ENCODE measurements at places on chromosomes 1 and 21. TPM values are rescaled to one million over a fixed set of nuclear protein-coding genes. Genes with fewer than 3 reads are reported as not detected.

S100A7A gene
- total RNA-seq, result not detected

CLCA1 gene
- total RNA-seq, result not detected

OR6N1 gene
- not detected for total RNA-seq

ASPM gene
- total RNA-seq, result 0.63 TPM

C1orf115 gene
- 61.7 TPM for total RNA-seq

GRCh38 chr1:208029381-208030287 lies 118.7 kb upstream of the CD34 start:
- DNase-seq, result no peak
- H3K27ac ChIP-seq, result no peak overlapping the region
- H3K36me3 ChIP-seq, result peaks cover 10% of the 10 kb centered on the region

GRCh38 chr1:187038784-187039183 lies 210.0 kb downstream of the PLA2G4A start:
- no peak overlapping the region for H3K27ac ChIP-seq
- H3K4me1 ChIP-seq, result no peaks in the 10 kb centered on the region
- H3K36me3 ChIP-seq, result no peaks in the 10 kb centered on the region
- no peaks in the 10 kb centered on the region for H3K27me3 ChIP-seq
- DNase-seq, result no peak

- DNase-seq, result no peak
- no peak overlapping the region for H3K27ac ChIP-seq
- H3K4me3 ChIP-seq, result no peak overlapping the region
- H3K4me1 ChIP-seq, result no peaks in the 10 kb centered on the region
- H3K36me3 ChIP-seq, result no peaks in the 10 kb centered on the region
Measured at GRCh38 chr1:71295350-71295749, 214.5 kb upstream of the ZRANB2 start.

GRCh38 chr1:167922023-167922422 lies 8.1 kb upstream of the ADCY10 start:
- no peaks in the 10 kb centered on the region for H3K36me3 ChIP-seq
- H3K27me3 ChIP-seq, result no peaks in the 10 kb centered on the region
- H3K4me3 ChIP-seq, result no peak overlapping the region
- H3K4me1 ChIP-seq, result no peaks in the 10 kb centered on the region

DNA sequence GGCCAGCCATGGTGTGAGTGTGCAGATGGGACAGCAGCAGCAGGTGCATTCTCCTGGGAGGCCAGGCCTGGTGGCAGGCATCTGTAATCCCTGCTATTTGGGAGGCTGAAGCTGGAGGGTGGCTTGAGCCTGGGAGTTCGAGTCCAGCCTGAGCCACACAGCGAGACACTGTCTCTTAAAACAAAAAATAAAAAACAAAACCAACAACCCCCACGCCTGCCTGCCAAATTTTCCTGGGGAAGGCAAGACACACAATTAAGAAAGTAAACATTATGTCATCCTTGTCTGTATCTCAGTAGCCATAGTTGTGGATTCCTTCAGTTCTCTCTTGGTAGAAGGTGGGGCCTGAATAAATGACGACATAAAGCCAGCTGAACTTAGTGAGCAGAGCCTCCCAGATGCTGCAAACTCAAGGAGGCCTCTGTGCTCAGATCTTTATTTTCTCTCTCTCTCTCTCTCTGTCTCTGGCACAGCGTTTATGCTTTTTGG lies 57.6 kb upstream of the CD34 start:
- no peaks in the 10 kb centered on the region for H3K27me3 ChIP-seq
- H3K4me3 ChIP-seq, result no peak overlapping the region
- peaks cover 10% of the 10 kb centered on the region for H3K4me1 ChIP-seq
- no peak for DNase-seq
- H3K36me3 ChIP-seq, result no peaks in the 10 kb centered on the region

DNA sequence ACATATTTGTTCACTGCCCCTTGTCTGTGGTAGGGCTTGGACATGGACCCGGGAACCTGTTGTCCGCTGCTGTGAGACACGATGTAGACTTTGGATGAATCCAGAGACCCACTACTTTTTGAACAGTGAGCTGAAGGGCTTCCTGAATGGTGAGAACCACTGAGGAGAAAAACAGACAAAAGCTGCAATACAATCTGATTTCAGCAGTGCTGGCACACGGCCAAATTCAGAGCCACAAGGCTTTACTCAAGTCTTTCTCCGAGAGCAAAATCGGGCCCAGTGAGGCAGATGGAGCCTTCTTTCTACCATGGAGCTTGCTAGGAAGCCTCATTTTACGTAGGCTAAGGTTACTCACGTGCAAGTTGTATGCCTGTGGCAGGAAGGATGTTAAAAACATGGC lies 197.6 kb downstream of the SIPA1L2 start:
- H3K36me3 ChIP-seq, result peaks cover 13% of the 10 kb centered on the region
- no peaks in the 10 kb centered on the region for H3K4me1 ChIP-seq
- H3K4me3 ChIP-seq, result no peak overlapping the region
- no peak for DNase-seq

DNA sequence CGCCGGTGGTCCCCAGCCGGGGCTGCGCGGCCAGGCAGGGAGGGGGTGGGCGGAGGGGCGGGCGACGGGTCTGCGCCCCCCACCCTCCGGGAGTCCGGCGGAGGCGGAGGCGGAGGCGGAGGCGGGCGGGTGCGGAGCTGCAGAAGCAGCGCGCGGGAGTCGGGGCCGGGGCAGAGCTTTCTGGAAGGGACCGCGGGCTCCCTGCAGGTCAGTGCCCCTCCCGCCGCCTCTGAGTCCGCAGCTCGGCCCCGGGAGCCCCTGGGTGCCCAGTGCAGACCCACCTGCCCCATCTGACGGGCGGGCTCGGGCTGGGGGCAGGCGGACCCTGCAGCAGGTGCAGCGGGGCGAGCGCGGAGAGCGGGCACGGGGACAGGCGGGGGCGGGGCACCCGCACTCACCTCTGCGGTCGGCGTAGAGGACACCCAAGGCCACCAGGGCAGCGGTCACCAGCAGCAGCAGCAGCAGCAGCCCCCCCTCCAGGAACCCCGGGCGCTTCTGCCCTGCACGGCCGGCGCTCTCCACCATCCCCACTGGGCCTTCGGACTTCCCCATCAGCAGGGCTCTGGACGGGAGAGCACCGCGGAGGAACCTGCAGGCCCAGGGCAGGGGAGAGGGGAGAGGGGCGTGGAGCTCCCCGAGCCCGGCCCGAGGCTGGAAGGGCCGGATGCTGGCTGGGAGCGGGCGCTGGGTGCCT lies 3.7 kb downstream of the MMEL1 start:
- H3K36me3 ChIP-seq, result no peaks in the 10 kb centered on the region
- H3K4me1 ChIP-seq, result no peaks in the 10 kb centered on the region
- no peak overlapping the region for H3K27ac ChIP-seq
- no peak overlapping the region for H3K4me3 ChIP-seq
- no peaks in the 10 kb centered on the region for H3K27me3 ChIP-seq

DNA sequence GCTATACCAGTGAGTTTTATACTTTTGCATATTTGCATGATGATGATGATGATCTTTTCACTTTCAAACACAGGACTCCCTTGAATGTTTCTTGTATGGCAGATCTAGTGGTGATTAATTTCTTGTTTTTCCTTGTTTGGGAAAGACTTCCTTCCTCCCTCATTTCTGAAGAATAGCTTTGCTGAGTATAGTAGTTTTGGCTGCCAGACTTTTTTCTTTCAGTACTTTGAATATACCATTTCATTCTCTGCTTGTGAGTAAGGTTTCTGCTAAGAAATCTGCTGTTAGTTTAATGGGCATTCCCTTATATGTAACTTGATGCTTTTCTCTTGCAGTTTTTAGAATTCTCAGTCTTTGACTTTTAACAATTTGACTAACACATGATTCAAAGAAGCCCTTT lies 547.4 kb upstream of the CXADR start:
- DNase-seq, result no peak
- no peaks in the 10 kb centered on the region for H3K36me3 ChIP-seq
- H3K4me3 ChIP-seq, result no peak overlapping the region
- H3K4me1 ChIP-seq, result peaks cover 5% of the 10 kb centered on the region
- H3K27me3 ChIP-seq, result no peaks in the 10 kb centered on the region

- no peak overlapping the region for H3K27ac ChIP-seq
- H3K27me3 ChIP-seq, result no peaks in the 10 kb centered on the region
- no peaks in the 10 kb centered on the region for H3K4me1 ChIP-seq
- no peak for DNase-seq
- no peak overlapping the region for H3K4me3 ChIP-seq
Measured at GRCh38 chr1:76510672-76511557, 356.4 kb upstream of the ST6GALNAC5 start.

DNA sequence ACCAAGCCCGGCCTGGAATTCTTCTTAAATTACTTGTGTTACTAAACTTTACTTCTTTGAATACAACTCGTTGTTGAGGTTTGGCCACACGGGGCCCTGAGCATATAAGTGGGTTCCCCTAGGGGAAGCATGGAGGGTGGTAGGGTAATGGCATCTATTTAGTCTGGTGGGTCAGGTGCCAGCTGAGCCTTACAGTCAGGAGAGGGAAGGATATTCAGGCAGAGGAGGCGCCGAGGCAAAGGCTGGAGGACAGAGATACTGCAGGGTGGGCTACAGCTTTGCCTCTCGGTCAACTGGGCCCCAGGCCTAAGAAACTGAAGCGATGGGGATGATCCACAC lies 424 bp upstream of the NECAP2 start:
- H3K4me3 ChIP-seq, result peak overlapping the region; percentile 93
- peak; percentile 49 for DNase-seq
- H3K36me3 ChIP-seq, result peaks cover 13% of the 10 kb centered on the region
- no peaks in the 10 kb centered on the region for H3K4me1 ChIP-seq
- no peaks in the 10 kb centered on the region for H3K27me3 ChIP-seq

DNA sequence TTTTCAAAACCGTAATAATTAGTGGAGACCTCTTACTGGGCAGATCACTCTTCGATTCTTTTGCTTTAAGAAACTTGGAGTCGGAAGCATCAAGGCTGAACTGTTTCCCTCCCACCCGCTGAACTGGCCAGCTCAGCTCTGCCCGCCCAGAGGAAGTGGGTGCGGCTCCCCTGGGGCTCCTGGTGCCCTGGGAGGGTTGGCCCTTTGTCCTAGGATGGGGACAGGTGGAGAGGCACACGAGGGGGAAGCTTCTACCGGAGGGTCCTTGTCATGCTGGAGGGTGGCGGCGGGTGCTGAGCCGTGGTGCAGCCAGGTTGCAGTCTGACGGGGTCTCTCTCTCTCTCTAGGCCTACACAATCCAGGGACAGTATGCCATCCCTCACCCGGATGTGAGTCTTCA lies 64.3 kb upstream of the COL6A1 start:
- H3K27me3 ChIP-seq, result no peaks in the 10 kb centered on the region
- H3K36me3 ChIP-seq, result no peaks in the 10 kb centered on the region
- H3K4me3 ChIP-seq, result no peak overlapping the region

- H3K4me3 ChIP-seq, result no peak overlapping the region
- no peaks in the 10 kb centered on the region for H3K27me3 ChIP-seq
- H3K27ac ChIP-seq, result no peak overlapping the region
- no peaks in the 10 kb centered on the region for H3K36me3 ChIP-seq
Measured at GRCh38 chr21:46222436-46223116, 6.0 kb downstream of the LSS start.

- H3K27me3 ChIP-seq, result no peaks in the 10 kb centered on the region
- DNase-seq, result no peak
- H3K36me3 ChIP-seq, result no peaks in the 10 kb centered on the region
- H3K27ac ChIP-seq, result no peak overlapping the region
Measured at GRCh38 chr1:12462586-12462985, 155.4 kb downstream of the DHRS3 start.

- peak; percentile 78 for DNase-seq
- H3K27me3 ChIP-seq, result no peaks in the 10 kb centered on the region
- no peaks in the 10 kb centered on the region for H3K36me3 ChIP-seq
- no peaks in the 10 kb centered on the region for H3K4me1 ChIP-seq
- no peak overlapping the region for H3K27ac ChIP-seq
- no peak overlapping the region for H3K4me3 ChIP-seq
Measured at GRCh38 chr1:181255270-181255929, 166.9 kb downstream of the IER5 start.

DNA sequence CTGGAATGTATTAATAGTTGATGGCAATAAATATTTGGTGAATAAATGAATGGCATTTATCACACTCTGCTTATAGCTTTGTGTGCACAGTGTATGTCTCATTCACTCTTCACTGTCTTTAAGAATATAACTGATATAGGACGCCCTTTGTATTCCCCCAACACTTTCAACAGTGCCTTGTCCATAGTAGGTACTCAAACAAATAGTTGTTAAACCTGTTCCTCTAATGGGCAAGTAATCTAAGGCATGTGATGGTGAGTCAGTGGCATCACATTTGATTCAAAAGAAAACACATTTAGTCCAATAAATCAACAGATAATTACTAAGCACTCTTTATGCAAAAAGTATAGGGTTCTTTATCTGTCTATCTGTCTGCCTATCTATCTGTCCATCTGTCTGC lies 11.2 kb upstream of the RXRG start:
- H3K4me1 ChIP-seq, result no peaks in the 10 kb centered on the region
- H3K4me3 ChIP-seq, result no peak overlapping the region
- no peaks in the 10 kb centered on the region for H3K27me3 ChIP-seq
- DNase-seq, result no peak
- H3K27ac ChIP-seq, result no peak overlapping the region

DNA sequence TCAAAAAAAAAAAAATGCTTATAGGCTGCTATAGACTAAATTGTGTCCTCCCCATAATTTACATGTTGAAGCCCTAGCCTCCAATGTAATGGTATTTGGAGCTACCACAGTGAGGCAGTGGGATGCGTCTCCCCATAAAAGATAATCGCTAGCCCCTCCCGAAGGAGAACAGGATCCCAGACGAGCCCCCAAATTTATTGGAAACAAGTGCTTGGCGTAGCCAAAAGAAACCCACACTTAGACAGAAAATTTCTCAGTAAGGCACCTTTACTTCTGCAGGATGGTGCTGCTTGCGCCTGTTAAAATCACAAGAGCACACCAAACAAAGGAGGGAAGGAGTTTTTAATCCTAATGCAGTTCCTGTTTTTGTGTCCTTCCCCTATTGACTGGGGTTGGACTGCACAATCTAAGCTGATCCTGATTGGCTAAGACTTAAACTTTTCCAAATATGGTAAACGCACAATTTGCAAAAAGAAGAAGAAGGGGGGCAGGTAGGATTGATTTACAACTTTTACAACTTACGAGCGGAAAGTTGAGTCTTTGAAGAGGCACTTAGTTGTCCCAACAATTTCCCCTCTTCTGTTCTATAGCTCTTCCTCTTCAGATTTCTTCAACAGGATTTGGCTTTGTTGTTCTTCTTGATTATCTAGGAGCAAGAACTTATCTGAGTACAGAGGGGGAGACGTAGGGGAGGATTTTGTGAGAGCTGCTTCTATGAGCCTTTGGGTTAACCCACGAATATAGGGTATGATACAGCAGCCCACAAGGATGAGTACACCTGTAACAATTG lies 3.0 kb upstream of the IPP start:
- no peak for DNase-seq
- H3K4me1 ChIP-seq, result no peaks in the 10 kb centered on the region
- no peak overlapping the region for H3K27ac ChIP-seq
- no peaks in the 10 kb centered on the region for H3K27me3 ChIP-seq
- no peaks in the 10 kb centered on the region for H3K36me3 ChIP-seq
- H3K4me3 ChIP-seq, result no peak overlapping the region

- no peaks in the 10 kb centered on the region for H3K36me3 ChIP-seq
- no peaks in the 10 kb centered on the region for H3K4me1 ChIP-seq
- no peaks in the 10 kb centered on the region for H3K27me3 ChIP-seq
- H3K27ac ChIP-seq, result no peak overlapping the region
- no peak overlapping the region for H3K4me3 ChIP-seq
Measured at GRCh38 chr1:119865627-119866026, 30.7 kb downstream of the ADAM30 start.

DNA sequence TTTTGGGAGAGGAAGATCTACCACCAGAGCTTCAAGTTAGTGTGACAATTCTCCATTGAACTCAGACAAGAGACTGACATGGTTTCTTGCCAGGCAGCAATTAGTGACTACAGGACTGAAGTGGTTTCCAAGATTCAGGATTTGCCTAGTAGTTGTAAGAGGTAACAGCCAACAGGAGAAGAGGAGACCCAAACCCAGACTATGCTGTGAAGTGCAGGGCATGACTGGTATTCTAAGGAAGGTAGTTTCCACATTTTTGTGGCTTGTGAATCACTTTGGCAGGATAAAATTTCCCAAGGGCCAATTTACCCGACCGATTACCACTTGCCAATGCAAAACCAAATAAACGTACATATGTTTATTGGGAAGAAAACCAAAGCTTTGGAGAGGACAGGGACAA lies 14.7 kb upstream of the RAP1A start:
- H3K4me1 ChIP-seq, result no peaks in the 10 kb centered on the region
- no peak overlapping the region for H3K27ac ChIP-seq
- H3K4me3 ChIP-seq, result no peak overlapping the region
